SJCRH30 (cell line): ENCODE measurements at places on chromosomes 13 and 19.

DNA sequence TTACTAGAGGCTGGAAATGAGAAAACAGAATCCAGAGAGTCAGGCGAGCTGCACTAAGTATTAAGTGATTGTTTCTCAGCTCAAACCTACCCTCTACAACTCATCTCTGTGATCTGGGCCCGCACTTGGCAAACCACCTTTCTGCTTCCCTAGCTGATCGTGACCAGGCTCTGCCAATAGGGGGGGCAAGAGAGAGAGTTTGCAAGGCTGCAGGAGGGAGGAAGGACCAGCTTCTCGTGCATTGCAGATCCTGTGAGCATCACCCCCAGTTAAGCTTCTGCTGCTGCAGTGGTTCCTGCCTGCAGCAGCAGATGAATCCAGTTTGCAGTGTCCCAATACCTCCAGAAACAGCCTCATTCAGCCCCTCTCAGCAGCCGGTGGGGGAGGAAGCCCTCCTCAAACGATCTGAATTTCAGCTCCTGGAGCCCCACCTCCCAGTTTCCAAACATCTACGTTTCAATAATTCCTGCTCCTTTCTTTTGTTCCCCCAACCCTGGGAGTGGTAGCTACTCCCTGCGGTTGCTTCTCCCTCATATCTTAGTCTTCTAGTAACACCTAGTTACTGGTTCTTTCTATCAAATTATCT is 20.0 kb downstream of the XRCC1 start:
- DNase-seq = peak; percentile 67

DNA sequence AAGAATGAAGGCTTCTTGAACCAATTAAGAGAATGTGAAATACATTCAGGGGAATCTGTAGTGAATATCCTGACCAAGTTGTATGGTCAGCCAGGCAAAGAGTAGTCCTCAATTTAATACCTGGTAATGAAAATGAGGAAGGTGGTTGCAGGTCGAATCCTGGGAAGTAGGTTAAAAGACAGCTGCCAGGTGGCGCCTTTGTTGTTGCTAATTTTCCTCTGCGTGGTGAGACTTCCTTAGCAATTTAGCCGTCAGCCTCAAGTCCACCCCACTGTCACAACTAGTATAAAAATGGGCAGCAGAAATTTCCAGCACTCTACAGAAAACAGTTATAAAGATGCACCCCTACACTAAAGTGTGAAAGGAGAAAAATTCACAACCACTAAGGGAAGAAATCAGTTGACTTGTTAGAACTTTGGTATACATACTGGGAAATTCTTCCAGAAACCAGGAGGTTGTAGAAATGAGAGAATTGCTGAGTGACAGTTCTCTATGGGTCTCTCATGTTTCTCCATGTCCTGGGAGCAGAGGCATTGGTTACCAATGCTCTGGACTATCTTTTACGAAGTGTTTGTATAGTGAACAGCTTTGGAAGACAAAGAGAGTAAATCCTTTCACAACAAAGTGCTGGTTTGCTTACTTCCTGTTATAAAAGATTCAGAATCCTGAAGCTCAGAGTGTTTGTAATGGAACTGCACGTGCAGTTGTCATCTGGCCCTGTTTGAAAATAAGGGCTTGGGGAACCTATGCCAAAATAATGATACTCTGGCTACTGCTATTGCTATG is 235.9 kb downstream of the NHLRC3 start:
- peak; percentile 47 for DNase-seq

- DNase-seq = no peak
Observed at GRCh38 chr13:91151921-91152320, 195.6 kb upstream of the MIR17HG start.

GRCh38 chr13:100473087-100473486 is 115.5 kb downstream of the GGACT start:
- DNase-seq = no peak

- DNase-seq = no peak
Observed at GRCh38 chr19:54696117-54696548, 28.1 kb upstream of the KIR3DL3 start.

DNA sequence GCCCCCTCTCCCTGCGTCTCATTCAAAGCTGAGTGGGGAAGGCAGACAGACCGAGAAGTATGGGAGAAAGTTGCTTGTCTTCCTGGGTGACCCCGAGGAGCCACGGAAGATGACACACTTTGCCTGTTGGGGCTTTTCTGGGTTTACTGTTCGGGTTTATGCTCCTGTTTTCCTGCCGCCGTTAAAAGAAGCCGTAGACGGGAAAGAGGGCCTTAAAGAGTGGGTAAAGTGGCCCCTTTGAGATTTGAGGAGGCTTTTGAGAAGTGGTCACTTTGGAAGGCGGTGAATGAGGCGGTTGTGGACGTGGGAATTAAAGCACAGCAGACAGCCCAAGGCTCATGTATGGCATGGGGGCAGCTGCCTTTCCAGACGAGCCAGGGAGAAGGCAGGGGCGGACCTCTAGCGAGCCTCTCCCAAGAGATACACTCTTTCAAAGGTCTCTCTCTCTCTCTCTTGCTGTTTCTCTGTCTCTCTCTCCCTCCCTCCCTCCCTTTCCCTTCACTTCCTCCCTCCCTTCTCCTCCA is 493 bp upstream of the LHFPL6 start:
- peak; percentile 88 for DNase-seq

DNA sequence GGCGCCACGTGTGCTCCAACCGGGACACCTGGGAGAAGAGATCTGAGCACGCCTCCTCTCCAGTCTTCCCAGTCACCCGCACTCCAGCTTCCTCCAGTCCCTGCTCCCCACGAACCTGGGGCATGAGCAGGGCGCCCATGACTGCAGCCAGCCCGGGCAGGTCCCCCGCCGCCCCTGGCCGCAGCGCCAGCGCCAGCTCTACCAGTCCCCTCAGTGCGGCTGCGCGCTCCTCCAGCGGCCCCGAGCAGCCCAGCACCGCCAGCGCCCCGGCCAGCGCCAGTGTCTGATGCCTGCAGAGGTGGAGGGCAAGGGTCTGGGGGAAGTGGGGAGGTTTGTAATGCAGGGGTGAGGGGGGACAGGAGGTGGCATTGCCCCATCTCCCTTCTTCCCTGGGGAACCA is 13.1 kb downstream of the SH2D3A start:
- no peak for DNase-seq

DNA sequence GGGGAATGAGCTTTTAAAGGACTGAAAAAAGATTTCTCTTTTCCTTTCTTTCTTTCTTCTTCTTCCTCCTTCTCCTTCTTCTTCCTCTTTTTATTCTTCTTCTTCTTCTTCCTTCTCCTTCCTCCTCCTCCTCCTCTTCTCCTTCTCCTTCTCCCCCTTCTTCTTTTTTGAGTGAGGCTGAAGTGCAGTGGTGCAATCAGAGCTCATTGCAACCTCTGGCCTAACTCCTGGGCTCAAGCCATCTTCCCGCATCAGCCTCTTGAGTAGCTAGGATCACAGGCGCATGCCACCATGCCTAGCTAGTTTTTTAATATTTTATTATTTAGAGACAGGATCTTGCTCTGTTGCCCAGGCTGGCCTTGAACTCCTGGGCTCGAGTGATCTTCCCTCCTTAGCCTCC is 120.9 kb upstream of the KL start:
- no peak for DNase-seq

DNA sequence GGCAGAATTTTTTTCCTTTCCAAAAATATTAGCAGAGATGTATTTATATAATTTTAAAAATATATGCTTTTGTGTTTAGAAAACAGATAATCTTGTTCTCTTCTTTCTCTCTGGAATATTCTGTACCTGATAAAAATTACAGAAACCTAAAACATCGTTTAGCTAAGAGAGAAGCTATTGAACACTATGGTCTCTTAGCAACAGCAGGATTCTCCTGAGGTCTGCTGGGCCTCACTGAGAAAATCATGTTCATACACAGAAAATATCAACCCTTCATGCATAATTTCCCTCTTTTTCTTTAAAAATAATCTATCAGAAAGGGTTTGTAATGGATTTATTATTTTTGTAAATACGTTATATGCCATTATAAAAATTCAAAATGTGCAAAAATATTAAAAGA is 242.2 kb downstream of the DCLK1 start:
- DNase-seq = no peak

DNA sequence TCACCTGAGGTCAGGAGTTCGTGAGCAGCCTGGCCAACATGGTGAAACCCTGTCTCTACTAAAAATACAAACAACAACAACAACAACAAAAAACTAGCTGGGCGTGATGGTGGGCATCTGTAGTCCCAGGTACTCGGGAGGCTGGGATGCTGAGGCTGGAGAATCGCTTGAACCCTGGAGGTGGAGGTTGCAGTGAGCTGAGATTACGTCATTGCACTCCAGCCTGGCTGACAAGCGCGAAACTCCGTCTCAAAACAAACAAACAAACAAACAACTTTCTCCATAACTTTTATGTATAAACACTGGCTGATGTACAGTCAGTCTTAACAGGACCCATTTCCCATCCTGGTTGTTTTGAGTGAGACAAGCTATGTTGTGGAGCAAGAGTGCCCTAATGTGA is 5.8 kb upstream of the CYP4F8 start:
- no peak for DNase-seq

- no peak for DNase-seq
Observed at GRCh38 chr13:80109303-80109702, 231.6 kb downstream of the SPRY2 start.

GRCh38 chr19:19911150-19911549 is 10.4 kb downstream of the ZNF93 start:
- no peak for DNase-seq

- no peak for DNase-seq
Observed at GRCh38 chr19:51083181-51083580, 494 bp upstream of the KLK14 start.

DNA sequence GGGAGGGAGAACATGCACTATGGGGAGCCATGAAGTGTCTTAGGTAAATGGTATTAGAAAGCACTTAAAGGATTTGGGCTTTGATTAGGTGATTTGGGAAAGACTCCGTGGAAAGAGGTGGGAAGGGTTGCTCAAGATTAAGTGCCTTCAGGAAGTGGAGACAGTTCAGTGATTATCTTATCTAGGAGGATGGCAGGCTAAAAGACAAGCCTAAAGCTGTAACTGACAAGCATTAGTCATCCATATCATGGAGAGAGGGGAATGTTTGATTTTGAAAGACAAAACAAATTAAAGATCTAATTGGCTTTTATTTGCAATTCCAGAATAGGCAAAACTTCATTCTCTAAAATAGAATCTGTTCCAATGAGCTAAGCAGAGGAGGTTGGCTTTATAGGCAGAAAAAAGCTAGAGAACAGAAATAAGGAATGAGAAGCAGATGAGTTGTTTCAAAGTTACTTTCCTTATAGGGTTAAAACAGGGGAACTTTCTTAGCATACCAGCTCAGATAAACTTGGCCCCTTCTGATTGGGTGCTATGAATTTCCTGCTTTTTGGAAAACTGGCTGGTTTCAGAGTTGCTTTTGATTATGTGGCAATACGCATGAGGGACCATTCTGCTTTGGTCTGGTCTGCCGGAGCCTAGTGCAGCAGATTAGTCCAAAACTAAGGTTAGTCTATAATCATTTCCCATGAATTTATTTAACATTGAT is 1.8 kb upstream of the DIAPH3 start:
- no peak for DNase-seq

DNA sequence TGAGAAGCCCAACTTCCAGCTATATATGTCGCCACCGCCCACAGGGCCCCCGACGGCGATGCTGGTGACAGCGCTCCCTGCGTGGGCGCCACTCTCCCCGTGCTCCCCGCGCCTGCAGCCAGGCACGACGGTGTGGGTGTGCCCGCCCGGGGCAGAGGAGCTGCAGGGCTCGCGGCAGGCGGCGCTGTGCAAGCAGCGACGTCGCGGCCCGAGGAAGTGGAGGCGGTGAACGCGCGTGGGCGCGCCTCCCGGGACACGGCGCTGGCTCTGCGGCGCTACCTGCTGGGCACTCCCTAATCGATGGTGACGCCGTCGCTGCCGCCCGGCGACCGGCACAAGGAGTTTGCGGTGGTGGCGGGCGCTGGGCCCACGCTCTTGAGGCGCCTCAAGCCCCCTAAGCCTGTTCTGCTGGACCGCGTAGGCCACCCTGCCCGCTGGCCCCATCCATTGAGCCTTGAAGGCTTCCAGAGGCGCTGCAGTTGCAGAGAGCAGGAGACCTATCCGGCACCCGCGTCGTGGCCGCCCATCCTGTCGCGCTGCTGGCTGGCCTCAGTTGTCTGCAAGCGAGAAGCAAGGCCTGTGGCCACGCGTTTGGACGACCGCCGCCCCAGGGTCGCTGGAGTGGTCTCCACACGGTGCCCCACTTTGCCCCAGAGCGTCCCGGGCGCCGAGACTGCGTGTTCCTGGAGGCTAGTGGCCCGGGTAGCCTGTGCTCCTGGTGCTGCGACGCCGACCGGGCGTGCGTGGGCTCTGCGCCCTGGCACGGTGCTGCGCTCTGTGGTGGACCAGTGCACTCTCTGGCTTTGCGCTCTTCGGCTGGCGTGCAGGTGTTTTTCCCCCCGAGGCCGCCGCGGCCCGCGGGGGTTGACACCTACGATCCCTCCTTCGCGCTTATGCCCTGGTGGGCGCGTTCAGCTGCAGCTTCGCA is 23.1 kb downstream of the LRFN3 start:
- no peak for DNase-seq

DNA sequence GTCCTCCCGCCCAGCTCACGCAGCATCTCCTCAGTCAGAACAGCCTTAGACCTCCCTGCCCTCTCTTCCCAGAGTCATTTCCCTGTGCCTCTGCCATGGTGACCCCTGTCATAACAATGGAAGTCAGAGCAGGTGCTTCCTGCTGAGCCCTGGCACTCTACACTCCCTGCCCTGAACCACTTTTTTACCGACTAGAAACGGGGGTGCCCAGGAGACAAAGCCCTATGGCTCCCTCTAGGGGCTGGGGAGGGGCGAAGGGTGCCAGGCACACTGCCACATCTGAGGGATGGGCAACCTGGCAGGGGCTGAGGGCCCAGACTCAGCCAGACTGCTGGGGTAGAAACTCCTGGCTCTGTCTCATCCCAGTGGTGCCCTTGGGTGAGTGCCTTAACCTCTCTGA is 16.4 kb downstream of the ZNF574 start:
- peak; percentile 67 for DNase-seq

- DNase-seq = no peak
Observed at GRCh38 chr13:111242585-111242984, 77.9 kb upstream of the TEX29 start.

DNA sequence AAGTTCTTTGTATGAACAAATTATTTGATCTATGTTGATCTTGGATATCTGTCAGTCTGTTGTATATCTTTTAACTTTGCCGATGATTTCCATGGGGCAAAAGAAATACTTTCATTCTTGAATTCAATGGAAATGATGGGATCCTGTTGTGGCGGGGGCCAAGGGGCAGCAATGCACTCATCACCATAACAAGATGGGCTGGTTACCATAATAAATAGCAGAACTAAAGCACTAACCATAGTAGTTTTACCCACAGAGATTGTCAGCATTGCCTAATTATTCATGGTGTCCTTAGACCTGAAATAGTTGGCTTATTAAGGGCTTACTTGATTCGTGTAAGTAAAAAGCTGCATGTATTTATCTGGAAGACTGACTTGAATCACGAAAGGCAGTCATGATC is 309.6 kb downstream of the RFC3 start:
- DNase-seq = no peak
